H9 (cell line): ENCODE measurements at places on chromosomes 2 and 18. TPM values are rescaled to one million over a fixed set of nuclear protein-coding genes. Genes with fewer than 3 reads are reported as not detected.
A peak's percentile ranks its signal among the peaks of the same experiment; 100 is the strongest.

Gene IL36G
- not detected in 2 replicates for total RNA-seq

Gene KIF1A
- total RNA-seq, result 188 and 204 TPM in 2 replicates

Gene ZAP70
- 0.22 and 0.24 TPM in 2 replicates for total RNA-seq

Gene SMC6
- 40.3 and 41.9 TPM in 2 replicates for total RNA-seq

Gene SNRNP27
- 47.1 and 53.8 TPM in 2 replicates for total RNA-seq

Gene LIMS4
- total RNA-seq, result 0.55 and 0.70 TPM in 2 replicates

Gene MYO3B
- total RNA-seq, result 0.63 and 0.86 TPM in 2 replicates

Gene POTEI
- 0.99 and 1.2 TPM in 2 replicates for total RNA-seq

Gene GAREM1
- 4.4 and 5.2 TPM in 2 replicates for total RNA-seq

Gene TUBA4B
- total RNA-seq, result not detected in 2 replicates

DNA sequence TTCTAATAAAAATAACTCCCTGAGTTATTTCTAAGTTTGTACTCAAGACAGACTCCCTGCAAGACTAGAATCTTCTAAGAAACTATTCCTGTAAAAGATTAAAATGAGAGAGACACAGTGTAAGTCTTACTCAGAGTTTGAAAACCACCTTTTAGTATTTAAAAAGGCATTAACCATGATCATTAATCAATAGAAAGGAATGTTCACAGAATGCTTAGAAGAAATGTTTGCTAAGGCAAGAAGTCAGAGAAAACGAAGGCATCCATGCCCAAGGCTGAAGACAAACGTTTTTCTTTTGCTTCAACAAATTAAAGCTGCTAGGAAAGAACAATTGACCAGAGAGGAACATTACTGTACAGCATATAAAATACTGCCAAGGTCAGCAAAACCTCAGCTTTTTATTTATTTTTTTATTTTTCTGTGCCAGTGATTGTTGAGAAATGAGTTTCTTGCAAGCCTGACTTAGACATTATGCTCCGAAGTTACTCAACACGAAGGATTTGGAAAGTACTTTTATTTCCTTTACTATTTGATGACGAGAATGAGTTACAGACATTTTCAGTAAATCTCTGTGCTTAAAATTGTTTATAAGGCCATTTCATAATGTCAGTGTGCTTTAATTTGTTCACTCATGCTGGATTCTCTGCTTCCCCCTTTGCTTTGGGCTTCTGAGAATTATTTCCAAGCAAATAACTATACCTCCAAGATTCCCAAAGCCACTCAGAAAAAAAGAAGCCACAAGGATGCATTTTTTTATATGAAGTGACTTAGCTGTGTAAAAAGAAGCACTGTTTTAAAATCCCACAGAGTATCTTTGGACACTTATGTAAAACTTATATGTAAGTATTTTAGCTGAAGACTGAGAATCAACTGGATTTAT lies 20.5 kb downstream of the RND3 start:
- H3K4me3 ChIP-seq, result no peak overlapping the region
- H3K27me3 ChIP-seq, result no peaks in the 10 kb centered on the region

- H3K27ac ChIP-seq, result no peak overlapping the region
- H3K36me3 ChIP-seq, result no peaks in the 10 kb centered on the region
- no peak for DNase-seq
These were observed 165.9 kb downstream of the UXS1 start for GRCh38 chr2:106028192-106028591.

GRCh38 chr2:62873603-62874002 lies 168.1 kb downstream of the EHBP1 start:
- no peak for DNase-seq
- no peak overlapping the region for H3K27ac ChIP-seq
- H3K4me3 ChIP-seq, result no peak overlapping the region
- H3K36me3 ChIP-seq, result peaks cover 66% of the 10 kb centered on the region
- H3K27me3 ChIP-seq, result no peaks in the 10 kb centered on the region

- no peak overlapping the region for H3K4me3 ChIP-seq
- no peaks in the 10 kb centered on the region for H3K4me1 ChIP-seq
- no peaks in the 10 kb centered on the region for H3K36me3 ChIP-seq
- H3K27me3 ChIP-seq, result no peaks in the 10 kb centered on the region
- no peak overlapping the region for H3K27ac ChIP-seq
- DNase-seq, result no peak
These were observed 40.6 kb downstream of the GCKR start for GRCh38 chr2:27537287-27537686.

DNA sequence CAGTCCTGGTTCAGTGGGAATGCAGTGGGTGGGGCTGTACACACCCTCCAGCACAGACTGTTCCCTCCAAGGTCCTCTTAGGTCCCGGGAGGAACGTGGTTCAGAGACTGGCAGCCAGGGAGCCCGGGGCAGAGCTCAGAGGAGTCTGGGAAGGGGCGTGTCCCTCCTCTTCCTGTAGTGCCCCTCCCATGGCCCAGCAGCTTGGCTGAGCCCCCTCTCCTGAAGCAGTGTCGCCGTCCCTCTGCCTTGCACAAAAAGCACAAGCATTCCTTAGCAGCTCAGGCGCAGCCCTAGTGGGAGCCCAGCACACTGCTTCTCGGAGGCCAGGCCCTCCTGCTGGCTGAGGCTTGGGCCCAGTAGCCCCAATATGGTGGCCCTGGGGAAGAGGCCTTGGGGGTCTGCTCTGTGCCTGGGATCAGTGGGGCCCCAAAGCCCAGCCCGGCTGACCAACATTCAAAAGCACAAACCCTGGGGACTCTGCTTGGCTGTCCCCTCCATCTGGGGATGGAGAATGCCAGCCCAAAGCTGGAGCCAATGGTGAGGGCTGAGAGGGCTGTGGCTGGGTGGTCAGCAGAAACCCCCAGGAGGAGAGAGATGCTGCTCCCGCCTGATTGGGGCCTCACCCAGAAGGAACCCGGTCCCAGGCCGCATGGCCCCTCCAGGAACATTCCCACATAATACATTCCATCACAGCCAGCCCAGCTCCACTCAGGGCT lies 17.5 kb upstream of the FAHD2A start:
- no peaks in the 10 kb centered on the region for H3K27me3 ChIP-seq
- H3K36me3 ChIP-seq, result no peaks in the 10 kb centered on the region
- DNase-seq, result peak; percentile 73
- H3K4me3 ChIP-seq, result no peak overlapping the region
- H3K4me1 ChIP-seq, result no peaks in the 10 kb centered on the region

DNA sequence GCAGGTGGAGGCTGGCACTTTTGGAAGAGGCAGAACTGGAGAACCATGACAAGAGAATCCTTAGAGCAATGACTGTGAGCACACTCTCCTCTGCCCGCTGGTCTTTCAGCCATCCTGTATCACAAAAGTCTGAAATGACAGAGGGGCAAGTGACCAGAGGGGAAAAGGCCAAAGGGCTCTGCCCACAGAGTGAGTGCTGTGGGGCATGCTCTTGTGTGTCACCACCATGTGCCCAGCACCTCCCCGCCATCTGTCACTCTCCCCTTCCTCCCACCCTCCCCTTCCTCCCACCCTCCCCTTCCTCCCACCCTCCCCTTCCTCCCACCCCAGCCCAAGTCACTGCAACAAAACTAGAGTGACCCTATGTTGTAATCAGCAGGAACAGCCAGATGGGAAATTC lies 31.9 kb downstream of the DAW1 start:
- H3K27me3 ChIP-seq, result no peaks in the 10 kb centered on the region
- DNase-seq, result no peak
- no peak overlapping the region for H3K4me3 ChIP-seq
- H3K36me3 ChIP-seq, result no peaks in the 10 kb centered on the region
- no peak overlapping the region for H3K27ac ChIP-seq

DNA sequence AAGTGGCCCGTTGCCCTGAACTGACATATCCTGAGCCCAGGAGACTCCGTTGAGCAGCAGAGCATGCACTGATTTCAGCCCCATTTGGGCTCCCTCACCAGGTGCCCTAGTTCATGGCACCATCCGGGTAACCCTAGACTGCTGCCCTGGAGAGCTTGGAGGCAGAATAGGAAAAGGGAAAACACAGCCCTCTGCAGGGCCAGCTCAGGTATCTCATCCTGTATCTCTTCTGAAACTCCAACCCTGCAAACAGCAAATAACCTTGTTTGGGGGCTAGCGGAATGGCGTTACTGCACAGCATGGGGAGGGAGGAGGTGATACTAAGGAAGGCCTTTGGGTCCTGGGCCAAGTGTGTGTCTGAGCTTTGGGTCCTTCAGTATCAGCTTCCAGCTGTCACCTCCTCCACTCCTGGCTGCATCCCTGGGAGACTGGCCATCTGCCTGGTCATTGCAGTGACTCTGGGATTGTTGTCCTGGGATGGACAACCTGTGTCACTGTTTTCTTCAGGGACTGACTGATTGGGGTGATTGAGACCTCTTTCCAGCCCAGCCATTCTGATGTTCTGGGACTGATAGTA lies 233.8 kb upstream of the SKOR2 start:
- no peaks in the 10 kb centered on the region for H3K27me3 ChIP-seq
- H3K36me3 ChIP-seq, result no peaks in the 10 kb centered on the region
- 0 out of 2 replicates have a peak, but pooled peaks cover 3% of the 10 kb centered on the region for H3K4me1 ChIP-seq
- no peak overlapping the region for H3K4me3 ChIP-seq

DNA sequence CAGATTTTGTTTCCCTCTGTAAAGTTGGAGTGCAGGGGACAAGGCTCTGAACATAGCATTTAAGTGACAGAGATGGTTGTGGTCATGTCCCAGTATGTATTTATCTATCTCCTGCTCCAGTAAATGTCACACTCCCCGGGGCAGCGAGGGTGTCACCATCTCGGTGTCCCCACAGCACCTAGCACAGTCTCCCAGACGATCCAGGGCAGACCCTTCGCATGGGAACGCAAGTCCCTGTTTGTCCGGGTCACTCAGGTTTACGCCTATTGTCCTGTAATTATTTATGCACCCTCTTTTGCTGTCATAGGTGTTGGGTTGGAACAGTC lies 12.6 kb upstream of the NTSR2 start:
- H3K27ac ChIP-seq, result no peak overlapping the region
- H3K4me1 ChIP-seq, result peaks cover 3% of the 10 kb centered on the region; the same call in 1 of the 2 replicates
- DNase-seq, result no peak
- H3K36me3 ChIP-seq, result no peaks in the 10 kb centered on the region; the same call in 2 of the 3 replicates
- no peaks in the 10 kb centered on the region for H3K27me3 ChIP-seq

DNA sequence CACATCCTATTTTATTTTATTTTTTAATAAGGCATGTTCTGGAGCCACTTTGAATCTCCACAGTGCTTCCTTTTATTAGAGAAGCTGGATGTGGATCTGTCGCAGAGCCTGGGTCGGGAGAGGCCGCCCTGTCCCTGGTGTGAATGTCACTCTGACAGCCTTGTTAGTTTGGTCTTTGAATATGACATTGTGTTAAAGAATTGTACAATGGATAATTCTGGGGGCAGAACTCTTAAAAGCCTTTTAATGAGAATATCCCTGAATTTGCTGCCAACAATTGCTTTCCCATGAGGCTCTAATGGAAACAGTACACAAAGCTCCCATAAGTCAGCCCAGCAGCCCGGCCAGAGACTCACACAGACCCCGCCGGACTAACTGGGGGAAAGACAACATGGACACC lies 82.4 kb downstream of the MTCL1 start:
- no peak overlapping the region for H3K27ac ChIP-seq
- peaks cover 8% of the 10 kb centered on the region; the same call in 1 of the 2 replicates for H3K4me1 ChIP-seq
- H3K4me3 ChIP-seq, result no peak overlapping the region
- no peak for DNase-seq
- H3K36me3 ChIP-seq, result peaks cover 53% of the 10 kb centered on the region

- no peak overlapping the region for H3K27ac ChIP-seq
- H3K4me3 ChIP-seq, result no peak overlapping the region
- H3K36me3 ChIP-seq, result peaks cover 2% of the 10 kb centered on the region; the same call in 1 of the 3 replicates
- H3K27me3 ChIP-seq, result no peaks in the 10 kb centered on the region
- DNase-seq, result no peak
These were observed 52.5 kb upstream of the LTBP1 start for GRCh38 chr2:32894119-32894728.

DNA sequence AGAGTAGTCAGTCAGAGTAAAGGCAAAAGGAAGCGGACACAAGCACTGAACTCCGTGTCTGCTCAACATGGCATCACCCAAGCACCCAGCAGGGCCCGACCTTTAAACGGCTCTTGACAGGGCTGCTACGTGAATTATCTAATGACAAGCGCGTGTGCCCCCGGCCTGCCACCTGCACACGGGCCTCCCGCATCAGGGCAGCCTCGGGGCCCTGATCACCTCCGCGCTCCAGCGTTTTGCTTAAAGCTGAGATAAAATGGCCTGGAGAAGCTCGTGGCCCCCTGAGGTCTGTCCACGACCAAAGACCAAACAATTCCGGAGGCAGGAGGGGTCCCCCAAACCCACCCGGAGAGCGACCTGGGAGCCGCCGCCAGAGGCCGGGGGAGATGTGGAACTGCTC lies 376 bp downstream of the NDUFA10 start:
- peak overlapping the region; percentile 95 for H3K4me3 ChIP-seq
- no peak for DNase-seq
- H3K27ac ChIP-seq, result no peak overlapping the region
- no peaks in the 10 kb centered on the region for H3K4me1 ChIP-seq
- peaks cover 17% of the 10 kb centered on the region for H3K36me3 ChIP-seq

GRCh38 chr2:100749771-100750542 lies 70.0 kb upstream of the NPAS2 start:
- H3K36me3 ChIP-seq, result no peaks in the 10 kb centered on the region
- no peak overlapping the region for H3K27ac ChIP-seq
- no peak overlapping the region for H3K4me3 ChIP-seq
- DNase-seq, result no peak
- no peaks in the 10 kb centered on the region for H3K27me3 ChIP-seq

- no peak for DNase-seq
- H3K4me1 ChIP-seq, result no peaks in the 10 kb centered on the region
- H3K36me3 ChIP-seq, result peaks cover 6% of the 10 kb centered on the region
- H3K27me3 ChIP-seq, result no peaks in the 10 kb centered on the region
These were observed 85.3 kb upstream of the GALNT5 start for GRCh38 chr2:157172239-157172638.

GRCh38 chr2:188146888-188147287 lies 144.8 kb upstream of the GULP1 start:
- H3K4me3 ChIP-seq, result no peak overlapping the region
- DNase-seq, result no peak
- peaks cover 3% of the 10 kb centered on the region for H3K4me1 ChIP-seq
- no peak overlapping the region for H3K27ac ChIP-seq

GRCh38 chr2:18910843-18911242 lies 321.5 kb upstream of the NT5C1B start:
- no peak overlapping the region for H3K27ac ChIP-seq
- H3K27me3 ChIP-seq, result no peaks in the 10 kb centered on the region
- DNase-seq, result no peak
- no peak overlapping the region for H3K4me3 ChIP-seq
- H3K4me1 ChIP-seq, result no peaks in the 10 kb centered on the region; the same call in 1 of the 2 replicates

- peaks cover 4% of the 10 kb centered on the region; the same call in 1 of the 2 replicates for H3K4me1 ChIP-seq
- no peak overlapping the region for H3K4me3 ChIP-seq
- no peak overlapping the region for H3K27ac ChIP-seq
These were observed 217.5 kb downstream of the TGIF1 start for GRCh38 chr18:3667255-3668137.

DNA sequence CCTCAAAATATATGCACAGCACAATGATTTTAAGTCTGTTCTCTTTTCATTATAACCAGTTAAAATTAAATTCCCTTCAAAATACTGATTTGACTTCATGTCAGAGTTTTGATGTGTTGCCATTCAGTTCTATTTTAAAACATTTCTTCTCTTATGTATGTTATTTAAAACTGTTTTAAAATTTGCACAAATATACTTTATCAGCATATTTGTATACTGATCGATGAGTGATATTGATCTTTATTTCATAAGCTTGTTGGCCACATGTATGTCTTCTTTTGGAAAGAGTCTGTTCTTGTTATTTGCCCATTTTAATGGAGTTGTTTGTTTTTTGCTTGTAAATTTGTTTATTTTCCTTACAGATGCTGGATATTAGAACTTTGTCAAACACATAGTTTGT lies 496.3 kb upstream of the VWC2L start:
- no peak for DNase-seq
- H3K27ac ChIP-seq, result no peak overlapping the region
- no peaks in the 10 kb centered on the region for H3K27me3 ChIP-seq
- no peak overlapping the region for H3K4me3 ChIP-seq
- H3K4me1 ChIP-seq, result no peaks in the 10 kb centered on the region
- peaks cover 14% of the 10 kb centered on the region for H3K36me3 ChIP-seq
